Inflammatory macrophage treated with lipopolysaccharide for 1 hour (primary cell): ENCODE measurements at places on chromosomes 3 and 15.

GRCh38 chr3:46866720-46867549 lies 3.7 kb upstream of the MYL3 start:
- DNase-seq: peak; percentile 90

DNA sequence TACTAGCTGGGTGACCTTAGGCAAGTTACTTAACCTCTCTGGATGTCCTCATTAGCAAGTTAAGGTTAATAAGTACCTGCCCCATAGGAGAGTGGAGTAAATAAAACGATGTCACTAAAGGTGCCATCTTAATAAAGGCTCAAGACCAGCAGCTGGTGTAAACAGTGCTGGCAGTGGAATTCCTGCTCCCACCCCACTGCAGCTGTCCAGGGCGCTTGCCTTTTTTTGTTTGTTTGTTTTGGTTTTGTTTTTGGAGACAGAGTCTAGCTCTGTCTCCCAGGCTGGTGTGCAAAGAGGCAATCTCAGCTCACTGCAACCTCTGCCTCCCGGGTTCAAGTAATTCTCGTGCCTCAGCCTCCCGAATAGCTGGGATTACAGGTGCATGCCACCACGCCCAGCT lies 28.9 kb downstream of the IDH3A start:
- DNase-seq: no peak

DNA sequence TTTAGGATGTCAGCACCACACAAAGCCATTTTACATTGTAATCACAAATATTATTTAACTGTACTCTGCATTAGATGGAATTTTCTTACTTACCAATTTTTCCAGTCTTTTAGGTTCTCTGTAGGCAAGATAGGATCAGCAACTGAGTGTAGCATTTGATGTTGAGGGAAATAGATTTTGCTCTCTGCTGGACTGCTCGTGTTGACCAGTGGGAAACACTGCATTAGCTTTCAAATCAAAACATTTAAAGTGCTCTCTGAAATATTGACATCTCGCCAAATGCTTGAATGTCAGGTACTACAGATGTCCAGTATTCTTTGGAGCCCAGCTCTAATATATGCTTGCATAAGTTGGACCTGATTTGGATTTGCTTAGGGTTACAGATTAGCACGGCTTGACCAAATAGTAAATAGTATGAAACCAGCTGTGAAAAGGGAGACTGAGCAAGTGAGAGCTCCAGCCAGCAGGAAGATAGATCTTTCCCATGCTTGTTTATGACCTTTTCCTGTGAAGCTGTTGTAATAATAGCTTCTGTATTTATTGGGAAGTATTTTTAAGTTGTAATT lies 29.5 kb downstream of the P2RY14 start:
- no peak for DNase-seq

- DNase-seq: no peak
Measured at GRCh38 chr3:154552338-154552737, 122.3 kb upstream of the GPR149 start.

- DNase-seq: no peak
Measured at GRCh38 chr15:31206386-31207181, 105.1 kb upstream of the TRPM1 start.

GRCh38 chr3:53261712-53262111 lies 5.9 kb upstream of the TKT start:
- no peak for DNase-seq

- no peak for DNase-seq
Measured at GRCh38 chr3:30598668-30599545, 7.5 kb upstream of the TGFBR2 start.

DNA sequence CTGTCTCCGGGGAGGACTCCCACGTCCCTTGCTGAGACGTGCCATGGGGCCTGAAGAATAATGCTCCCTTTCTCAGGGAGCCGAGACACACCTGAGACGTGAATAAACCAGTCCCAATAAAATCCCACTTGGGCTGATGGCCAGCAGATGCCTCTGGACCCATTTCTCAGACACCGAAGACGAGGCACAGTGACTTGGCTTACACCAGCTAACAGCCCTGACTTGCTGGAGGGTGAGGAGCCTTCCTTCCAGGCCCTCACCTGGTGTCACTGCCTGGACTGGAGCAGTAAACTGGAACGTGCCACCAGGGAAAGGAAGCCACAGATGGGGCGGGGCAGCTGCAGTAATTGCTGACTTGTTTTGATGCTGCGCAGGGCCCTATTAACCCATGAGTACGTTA lies 189.7 kb downstream of the PDZRN3 start:
- no peak for DNase-seq

GRCh38 chr15:40894681-40895448 lies 615 bp downstream of the VPS18 start:
- DNase-seq: peak; percentile 80
